Upper lobe of right lung (tissue), 1 donor: ENCODE measurements at places on chromosomes 5 and 9.
A peak's percentile ranks its signal among the peaks of the same experiment; 100 is the strongest.

DNA sequence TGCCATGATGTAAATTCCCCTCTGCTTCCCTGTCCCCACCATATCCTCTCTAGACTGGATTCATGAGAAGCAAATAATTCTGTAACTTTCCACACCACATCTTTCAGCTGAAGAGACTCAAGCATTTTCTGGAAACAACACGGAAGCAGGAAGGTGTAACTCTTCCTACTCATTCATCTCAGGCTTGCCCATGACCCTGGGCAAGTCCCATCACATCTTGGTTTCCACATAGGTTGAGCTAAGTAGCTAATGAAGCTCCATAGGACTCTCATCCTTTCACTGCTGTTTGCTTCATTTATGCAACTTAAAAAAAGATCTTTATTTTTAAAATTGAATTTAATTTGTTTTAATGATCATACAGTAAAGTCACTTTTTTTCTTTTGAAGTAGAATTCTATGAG lies 32.7 kb upstream of the STARD4 start:
- no peak for DNase-seq

- DNase-seq = no peak
Observed at GRCh38 chr5:143036146-143036927, 266.2 kb downstream of the ARHGAP26 start.

- no peak for DNase-seq
Observed at GRCh38 chr5:2399096-2399495, 352.4 kb downstream of the IRX2 start.

DNA sequence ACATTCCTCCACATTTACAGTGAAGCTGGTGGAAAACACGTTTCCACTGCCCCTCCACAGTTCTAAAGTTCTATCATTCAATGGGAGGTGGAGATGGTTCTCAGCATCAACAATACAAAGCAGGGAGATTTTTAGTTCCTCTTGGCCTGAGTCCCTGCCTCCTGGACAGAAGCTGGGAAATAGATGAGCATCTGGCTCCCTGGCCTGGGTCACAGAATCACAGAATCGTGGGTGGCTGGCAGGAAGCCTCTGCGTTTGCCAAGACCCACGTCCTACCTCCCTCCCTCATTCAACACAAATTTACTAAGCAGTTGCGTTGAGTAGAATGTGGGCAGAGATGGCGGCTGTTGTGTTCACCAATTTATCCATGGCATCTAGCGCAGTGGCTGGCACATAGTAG lies 5.2 kb upstream of the PPARGC1B start:
- no peak for DNase-seq

DNA sequence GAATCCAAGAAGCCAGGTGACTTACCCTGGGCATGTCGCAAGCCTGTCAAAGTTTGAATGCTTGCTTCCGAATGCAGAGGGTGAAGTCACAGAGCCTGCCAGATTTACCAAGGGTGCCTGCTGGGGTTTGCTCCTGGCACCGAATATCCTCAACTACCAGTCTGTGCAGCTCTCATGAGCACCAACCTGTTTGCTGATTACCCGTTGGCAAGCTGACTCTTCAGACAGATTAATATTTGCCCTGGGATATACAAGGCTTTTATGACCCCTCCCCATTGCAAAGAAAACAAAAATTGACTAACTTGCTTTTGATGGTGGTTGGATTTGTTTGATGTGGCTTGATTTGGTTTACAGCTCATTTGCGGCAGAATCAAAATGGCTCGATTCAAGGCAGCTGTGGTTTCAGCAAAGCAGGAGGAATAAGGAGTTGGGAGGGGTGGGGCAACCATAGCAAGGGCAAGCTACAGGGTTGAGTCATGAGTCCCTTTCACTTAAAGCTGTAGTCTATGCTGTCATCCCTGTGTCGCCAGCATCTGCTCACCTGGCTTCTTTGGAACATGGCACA lies 82.3 kb upstream of the AGXT2 start:
- no peak for DNase-seq

DNA sequence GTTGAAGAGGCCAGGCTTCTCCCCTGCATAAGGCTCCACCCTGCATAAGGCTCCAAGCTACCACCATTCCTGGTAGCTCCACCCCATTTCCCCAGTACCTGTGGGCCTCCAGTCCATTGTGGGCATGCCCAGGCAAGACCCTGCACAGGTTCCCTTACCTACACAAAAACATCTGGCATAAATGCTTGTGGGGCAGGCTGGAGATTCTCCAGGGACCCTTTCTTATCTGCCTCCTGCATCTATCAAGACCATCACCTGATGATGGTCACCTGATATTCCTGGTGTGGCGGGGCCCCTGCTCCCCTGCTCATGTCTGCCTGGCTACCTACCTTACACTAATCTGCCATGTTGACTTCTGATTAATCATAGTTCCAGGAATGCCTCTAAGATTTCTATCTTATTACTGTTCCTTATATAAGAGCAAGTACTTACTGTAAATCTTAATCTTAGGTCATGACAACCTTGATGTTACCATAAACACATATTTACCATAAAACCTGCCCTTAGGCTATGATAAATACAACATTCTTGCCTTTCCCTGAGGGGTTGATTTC lies 41.0 kb downstream of the FGD3 start:
- peak; percentile 23 for DNase-seq

DNA sequence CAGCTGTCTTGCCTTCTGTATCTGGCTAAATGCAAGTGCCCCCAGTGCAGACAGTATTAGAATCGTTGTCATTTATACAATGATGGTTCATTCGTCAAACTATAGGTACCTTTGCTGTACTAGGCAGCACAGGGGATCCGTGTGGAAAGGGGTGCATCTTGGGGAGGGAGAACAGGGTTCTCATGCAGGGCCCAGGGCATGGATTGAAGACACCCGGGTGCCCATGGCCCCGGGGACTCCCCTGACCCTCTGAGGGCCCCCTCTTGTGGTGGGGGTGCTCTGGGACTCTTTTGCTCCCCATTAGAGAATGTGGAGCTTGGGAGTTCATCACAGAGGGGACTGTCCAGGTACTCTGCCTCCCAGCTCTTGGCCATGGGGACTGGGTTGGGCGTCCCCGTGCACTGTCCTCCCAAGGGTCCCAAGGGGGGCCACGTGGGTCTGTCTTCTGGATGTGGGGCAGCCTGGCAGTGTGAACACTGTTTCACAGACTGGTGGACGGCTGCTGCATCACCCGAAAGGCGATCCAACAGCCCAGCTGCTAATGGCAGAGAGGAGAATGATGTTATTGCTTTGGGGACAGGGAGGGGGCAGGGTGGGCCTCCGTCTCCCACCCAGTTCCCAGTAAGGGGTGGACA lies 36.9 kb upstream of the RXRA start:
- DNase-seq = no peak

DNA sequence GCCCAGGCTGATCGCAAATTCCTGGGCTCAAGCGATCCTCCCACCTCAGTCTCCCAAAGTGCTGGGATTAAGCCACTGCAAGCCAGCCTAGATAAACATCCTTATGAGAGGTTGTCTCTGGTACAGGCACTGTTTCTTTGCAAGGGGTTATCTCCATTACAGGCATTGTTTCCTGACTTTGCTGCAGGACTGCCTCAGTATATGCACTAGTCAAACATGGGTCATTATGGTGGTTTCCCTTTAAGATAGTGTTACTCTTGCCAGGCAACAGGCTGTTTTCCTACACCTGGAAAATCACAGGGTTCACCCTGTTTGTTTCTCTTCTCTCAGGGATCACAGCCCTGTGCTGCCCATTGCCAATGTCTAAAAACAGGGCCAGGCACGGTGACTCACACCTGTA lies 7.8 kb upstream of the CLTB start:
- no peak for DNase-seq
